Frontal cortex (tissue), 4 donors: ENCODE measurements at places on chromosomes 6 and 20. TPM values are rescaled to one million over a fixed set of nuclear protein-coding genes. Genes with fewer than 3 reads are reported as not detected.

TMEM14B gene
- total RNA-seq: 58.3 TPM

SCRT2 gene
- 1.6 TPM for total RNA-seq

TREM1 gene
- total RNA-seq: not detected

LAMA4 gene
- 24.1 TPM for total RNA-seq

PDE10A gene
- 126 TPM for total RNA-seq

NOX3 gene
- not detected for total RNA-seq

HLA-DRA gene
- total RNA-seq: 2.0 TPM

ARFGEF3 gene
- 37.1 TPM for total RNA-seq

RBM12 gene
- total RNA-seq: 109 TPM

HRH3 gene
- total RNA-seq: 0.82 TPM

SLC12A5 gene
- 18.8 TPM for total RNA-seq

POU3F2 gene
- total RNA-seq: 142 TPM
